Placental pericyte (primary cell): ENCODE measurements at places on chromosomes 12 and 14. TPM values are rescaled to one million over a fixed set of nuclear protein-coding genes. Genes with fewer than 3 reads are reported as not detected.

Gene KRT85
- total RNA-seq = not detected in 2 replicates

Gene TAS2R9
- 0.14 TPM in 1 of 2 replicates, not detected in the other for total RNA-seq

Gene FGF23
- total RNA-seq = not detected in 2 replicates

Gene SDR9C7
- not detected in 2 replicates for total RNA-seq

Gene DENR
- 39.6 and 54.7 TPM in 2 replicates for total RNA-seq

Gene HOXC4
- 1.1 and 2.0 TPM in 2 replicates for total RNA-seq

Gene PTPRO
- total RNA-seq = 0.72 TPM in 1 of 2 replicates, not detected in the other

Gene PEX5
- 23.2 and 31.1 TPM in 2 replicates for total RNA-seq

Gene FOXN4
- total RNA-seq = not detected in 2 replicates

Gene HSPB8
- 9.6 and 13.7 TPM in 2 replicates for total RNA-seq

Gene BHLHE41
- 0.66 and 1.6 TPM in 2 replicates for total RNA-seq

Gene LRP1-AS
- not detected in 2 replicates for total RNA-seq

Gene DRAM1
- 51.3 and 129 TPM in 2 replicates for total RNA-seq

Gene SERPINA10
- not detected in 2 replicates for total RNA-seq

Gene CCDC177
- total RNA-seq = not detected in 2 replicates

Gene PDZRN4
- not detected in 2 replicates for total RNA-seq

Gene ACSS3
- 2.6 and 7.7 TPM in 2 replicates for total RNA-seq

Gene KRT80
- 0.22 and 1.4 TPM in 2 replicates for total RNA-seq

Gene FSCB
- 0.22 and 2.1 TPM in 2 replicates for total RNA-seq

Gene KCNH3
- 0.29 and 0.44 TPM in 2 replicates for total RNA-seq

Gene DNAJC22
- total RNA-seq = 1.1 and 2.1 TPM in 2 replicates
